Vagina (tissue), 2 donors: ENCODE measurements at places on chromosomes 1 and 21. TPM values are rescaled to one million over a fixed set of nuclear protein-coding genes. Genes with fewer than 3 reads are reported as not detected.

DNA sequence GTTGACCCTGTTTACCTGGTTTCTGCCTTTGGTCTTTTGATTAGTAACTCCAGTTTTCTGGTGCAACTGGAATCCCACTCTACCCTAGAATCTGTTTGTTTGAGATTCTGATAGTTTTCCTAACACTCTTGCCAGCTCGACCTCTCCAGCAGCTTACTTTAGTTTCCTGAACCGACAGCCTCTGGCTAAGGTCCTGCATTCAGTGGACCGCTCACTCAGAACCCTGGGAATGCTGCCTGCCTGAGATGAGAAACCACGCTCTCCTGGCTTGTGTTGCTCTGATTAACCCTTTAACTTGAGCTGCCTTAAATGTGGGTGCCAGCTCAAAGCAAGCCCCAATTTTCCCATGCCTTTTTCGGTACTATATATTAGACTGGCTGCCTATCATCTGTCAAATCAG lies 45.3 kb upstream of the SIPA1L2 start:
- DNase-seq = no peak

Gene OLIG2
- total RNA-seq = not detected

GRCh38 chr1:49125746-49126145 lies 349.1 kb upstream of the BEND5 start:
- no peak for DNase-seq

GRCh38 chr1:234921266-234922062 lies 207.2 kb downstream of the TOMM20 start:
- no peak for DNase-seq

DNA sequence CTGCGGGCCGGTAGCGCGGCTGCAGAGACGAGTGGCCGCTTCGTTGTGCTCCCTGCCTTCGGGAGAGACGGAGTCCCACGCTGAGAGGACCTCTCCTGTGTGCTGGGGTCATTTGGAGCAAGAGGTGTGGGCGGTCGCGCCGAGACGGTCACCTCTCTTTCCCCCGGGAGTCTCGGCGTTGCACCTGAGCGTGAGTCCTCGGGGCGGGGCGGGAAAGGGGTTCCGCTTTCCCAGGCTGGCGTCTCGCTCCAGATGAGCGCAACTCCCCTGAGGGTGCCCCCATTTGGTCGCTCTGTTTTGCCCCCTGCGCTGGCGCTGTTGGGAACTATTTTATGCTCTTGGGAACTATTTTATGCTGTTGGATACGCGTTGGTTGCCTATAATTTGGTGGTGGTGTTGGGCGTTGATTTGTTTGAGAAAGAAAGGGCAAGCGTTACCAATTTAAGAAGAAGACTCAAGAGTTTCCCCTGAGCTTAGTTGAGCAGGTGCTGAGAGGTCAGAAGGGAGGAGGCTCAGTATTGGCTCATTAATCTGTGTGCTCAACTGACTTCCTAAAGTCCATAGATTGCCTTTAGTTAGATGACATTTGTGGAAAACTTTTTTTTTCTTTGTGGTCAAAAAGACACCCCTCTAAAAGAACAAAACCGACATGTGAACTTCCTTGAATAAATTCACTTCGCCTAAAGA lies 683 bp downstream of the LRRC8B start:
- DNase-seq = no peak

DNA sequence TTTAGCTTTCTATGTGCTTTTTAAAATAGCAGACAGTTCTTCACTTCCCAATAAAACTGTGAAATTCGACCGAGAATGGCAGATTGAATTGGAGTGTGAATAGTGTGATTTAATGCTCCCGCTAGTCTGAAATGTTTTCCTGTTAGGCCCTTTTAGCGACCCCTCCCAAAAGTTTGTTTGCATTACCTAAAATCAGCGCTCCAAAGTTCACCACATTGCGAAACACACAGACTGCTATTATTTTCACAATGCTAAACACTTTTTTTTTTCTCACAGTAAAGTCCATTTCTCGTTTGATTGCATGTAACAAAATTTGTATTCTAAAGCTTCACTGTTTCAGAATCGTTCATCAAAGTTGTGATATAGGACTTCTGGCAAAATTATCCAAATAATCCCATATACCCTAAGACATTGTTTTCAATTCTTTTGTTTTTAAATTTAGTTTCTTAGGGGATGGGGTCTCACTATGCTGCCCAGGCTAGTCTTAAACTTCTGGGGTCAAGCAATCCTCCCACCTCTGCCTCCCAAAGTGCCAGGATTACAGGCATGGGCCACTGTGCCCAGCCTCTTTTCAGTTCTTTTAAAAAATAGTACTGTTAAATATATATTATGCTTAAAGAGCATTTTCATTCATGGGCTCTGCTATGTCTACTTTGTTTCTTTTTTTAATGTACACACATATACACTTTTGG lies 76.5 kb upstream of the USH2A start:
- no peak for DNase-seq

- DNase-seq = no peak
Measured at GRCh38 chr1:54510715-54511270, 37.2 kb upstream of the ACOT11 start.

- DNase-seq = no peak
Measured at GRCh38 chr1:204904228-204904810, 33.7 kb downstream of the NFASC start.

- no peak for DNase-seq
Measured at GRCh38 chr1:68347415-68347814, 102.3 kb downstream of the RPE65 start.

GRCh38 chr1:77316006-77316405 lies 34.2 kb downstream of the AK5 start:
- no peak for DNase-seq

- no peak for DNase-seq
Measured at GRCh38 chr1:201740086-201740541, 88.8 kb upstream of the IPO9 start.

DNA sequence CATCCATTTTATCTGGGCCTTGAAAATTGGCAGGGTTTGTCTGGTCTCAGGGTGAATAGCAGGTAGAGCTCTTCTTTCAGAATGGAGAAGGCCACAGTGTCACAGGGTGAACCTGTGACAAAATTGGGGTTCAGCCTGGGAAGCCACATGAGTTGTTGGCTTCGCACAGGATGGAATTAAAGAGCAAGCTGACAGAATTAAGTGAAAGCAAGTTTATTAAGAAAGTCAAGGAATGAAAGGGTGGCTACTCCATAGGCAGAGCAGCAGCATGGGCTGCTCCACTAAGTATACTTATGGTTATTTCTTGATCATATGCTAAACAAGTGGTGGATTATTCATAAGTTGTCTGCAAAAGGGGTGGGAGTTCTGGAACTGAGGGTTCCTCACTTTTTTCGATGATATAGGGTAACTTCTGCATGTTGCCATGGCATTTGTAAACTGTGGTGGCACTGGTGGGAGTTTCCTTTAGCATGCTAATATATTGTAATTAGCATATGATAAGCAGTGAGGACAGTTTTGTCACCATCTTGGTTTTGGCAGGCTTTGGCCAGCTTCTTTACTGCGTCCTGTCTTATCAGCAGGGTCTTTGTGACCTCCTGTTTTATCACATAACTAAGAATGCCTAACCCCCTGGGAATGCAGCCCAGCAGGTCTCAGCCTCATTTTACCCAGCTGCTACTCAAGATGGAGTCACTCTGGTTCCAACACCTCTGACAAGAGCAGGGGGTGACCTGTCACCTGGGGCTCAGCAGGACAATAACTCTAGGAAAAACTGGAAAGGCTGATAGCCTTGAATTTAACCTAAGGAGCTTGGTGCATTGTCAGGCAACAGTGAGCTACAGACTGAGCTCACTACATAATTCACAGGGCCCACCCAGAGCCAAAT lies 5.1 kb downstream of the IFNAR2 start:
- DNase-seq = no peak

DNA sequence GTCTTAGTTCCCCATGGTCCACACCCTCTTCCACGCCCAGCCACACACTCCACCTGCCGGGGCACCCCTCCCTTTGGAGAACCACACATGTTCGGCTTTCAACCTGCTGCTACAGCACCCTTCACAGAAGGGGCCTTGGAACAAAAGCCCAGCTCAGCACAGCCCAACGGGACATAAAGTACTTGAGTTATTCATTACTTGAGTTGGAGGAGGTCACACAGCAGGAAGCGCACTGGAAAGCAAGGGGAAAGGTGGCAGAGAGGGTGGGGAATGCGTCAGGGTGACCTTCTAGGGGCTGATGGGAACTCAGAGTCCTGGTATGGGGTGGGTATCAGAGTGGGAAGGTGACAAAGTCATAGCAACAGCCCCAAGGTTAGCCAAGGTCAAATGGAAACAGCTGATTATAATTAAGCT lies 3.0 kb upstream of the ATP1B1 start:
- DNase-seq = no peak

DNA sequence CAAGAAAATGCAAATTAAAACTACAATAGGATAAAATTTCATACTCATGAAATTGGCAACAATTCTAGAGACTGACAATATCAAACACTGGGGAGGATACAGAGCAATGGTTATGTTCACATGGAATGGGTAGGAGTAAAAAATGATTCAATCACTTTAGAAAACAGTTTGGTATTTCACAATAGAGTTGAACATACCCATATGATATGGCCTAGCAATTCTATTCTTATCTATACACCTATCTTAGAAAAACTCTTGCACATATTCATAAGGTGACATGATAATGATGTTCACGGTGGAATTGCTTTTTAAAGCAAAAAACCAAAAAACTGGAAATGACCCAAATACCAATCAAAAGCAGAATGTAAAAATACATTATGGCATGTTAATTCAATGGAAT lies 28.7 kb downstream of the PHC2 start:
- DNase-seq = no peak
